Activated CD4-positive, alpha-beta T cell treated with anti-CD3 and anti-CD28 coated beads, Interleukin-2, amount 50 U/mL, for 4 hours (primary cell): ENCODE measurements at places on chromosomes 1 and 21.

- DNase-seq = no peak
These were observed 3.9 kb upstream of the ZSCAN20 start for GRCh38 chr1:33468531-33468930.

DNA sequence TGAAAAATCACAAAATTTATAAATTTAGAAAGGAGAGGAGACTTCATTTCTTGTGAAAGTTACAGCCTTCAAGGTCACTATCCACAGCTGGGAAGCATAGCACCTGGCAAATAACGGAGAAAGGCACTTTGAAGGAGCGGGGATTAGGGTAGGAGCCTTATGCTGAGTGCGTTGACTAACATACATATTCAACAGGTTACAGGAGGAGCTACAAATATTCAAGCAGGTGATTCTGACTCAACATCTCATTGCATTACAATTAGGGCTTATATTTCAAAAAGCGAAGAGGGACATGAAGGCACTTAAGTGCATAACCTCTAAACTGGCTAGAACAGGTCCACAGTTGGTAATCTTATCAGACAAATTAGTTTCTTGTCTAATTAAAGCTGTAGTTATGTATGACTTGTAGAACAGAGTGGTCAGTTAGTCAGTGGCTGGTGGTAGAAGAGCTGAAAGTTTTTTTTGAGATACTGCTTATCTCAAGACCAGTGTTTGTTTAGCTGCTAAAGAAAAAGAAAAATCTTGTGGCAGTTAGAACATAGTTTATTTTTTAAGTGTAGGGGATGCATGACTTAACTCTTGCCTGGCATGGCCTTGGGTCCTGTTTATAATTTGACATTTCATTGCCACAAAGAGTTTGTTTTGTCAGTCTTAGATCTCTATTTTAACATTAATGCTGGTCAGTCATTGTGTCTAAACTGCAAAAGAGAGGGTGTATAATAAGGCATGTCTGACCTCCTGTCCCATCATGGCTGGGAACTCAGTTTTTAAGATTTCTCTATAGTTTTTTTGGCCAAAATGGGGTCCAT is 311.5 kb downstream of the DUSP10 start:
- DNase-seq = no peak

DNA sequence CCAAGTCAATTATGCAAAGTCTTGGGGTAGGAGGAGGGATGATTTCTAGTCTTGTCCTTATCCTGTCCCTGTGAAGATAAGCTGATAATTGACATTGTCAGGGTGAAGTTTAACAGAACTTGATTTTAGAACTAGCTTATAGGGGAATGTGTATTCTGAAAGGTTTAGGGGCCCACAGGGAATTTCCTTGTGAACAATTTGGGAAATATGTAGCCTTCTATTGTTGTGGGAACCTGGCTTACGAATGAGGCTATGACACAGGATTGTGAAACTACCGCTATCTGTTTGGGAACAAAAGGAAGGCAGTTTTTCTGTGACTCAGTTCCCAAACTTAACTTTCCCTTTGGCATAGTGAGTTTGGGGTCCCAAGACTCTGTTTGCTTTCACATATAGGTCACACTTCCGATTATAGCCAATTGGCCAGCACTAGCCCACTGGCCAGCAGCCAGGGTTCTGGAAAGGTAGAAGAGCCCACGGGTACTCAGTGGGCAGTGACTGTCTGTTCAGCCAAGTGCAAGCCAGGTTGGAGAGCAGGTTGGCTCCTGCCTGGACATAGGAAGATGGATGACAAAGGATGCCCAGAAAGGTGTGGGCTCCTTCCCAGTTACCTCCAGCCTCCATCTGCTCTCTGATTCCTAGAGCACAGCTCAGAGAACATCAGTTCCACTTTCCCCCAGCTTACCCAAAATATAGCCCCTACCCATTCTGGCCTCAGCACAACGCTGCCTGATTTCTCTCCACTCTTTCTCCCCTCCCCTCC is 35.5 kb downstream of the H3-3A start:
- DNase-seq = no peak

DNA sequence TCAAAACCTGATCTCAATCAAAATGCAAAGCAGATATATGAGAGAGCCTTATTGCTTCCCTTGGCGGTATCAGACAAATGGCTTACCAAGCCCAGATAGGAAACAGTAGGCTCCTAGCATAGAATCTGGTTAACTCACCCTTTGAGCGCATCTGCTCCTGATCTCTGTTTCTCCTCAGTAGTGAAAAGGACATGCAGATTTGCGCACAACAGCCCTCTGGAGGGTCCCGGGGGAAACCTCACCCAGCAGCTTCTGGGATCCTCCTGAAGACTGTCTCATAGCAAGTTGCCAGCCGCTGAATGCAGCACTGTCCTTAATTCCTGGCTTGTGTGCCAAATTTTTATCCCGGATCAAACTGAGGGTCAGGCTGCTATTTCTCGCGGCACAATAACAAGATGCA is 192.2 kb downstream of the FASLG start:
- DNase-seq = no peak

- DNase-seq = no peak
These were observed 437.6 kb downstream of the PRDM2 start for GRCh38 chr1:14137411-14138134.

GRCh38 chr1:160776178-160776577 is 19.8 kb upstream of the LY9 start:
- DNase-seq = no peak

DNA sequence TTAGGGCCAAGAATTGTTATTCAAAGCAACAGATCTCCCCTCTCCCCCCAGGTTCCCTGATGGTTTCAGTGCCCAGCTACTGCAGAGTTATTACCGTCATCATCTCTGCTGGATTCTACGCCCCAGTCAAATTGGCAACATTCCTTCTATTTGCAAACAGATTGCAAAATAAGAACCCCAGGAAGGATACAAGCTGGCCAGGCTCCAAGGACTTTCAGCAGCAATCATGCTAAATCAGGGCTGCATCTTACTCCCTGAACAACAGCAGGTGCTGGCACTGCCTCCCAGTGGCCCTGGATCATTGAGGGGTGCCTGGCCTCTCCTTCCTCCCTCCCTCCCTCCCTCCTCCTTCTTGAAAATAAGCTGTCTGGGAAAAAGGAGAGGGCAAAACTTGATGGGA is 521.6 kb upstream of the BEND5 start:
- no peak for DNase-seq
